Right lung (tissue), 10 donors: ENCODE measurements at places on chromosomes 2 and 18.

- DNase-seq = no peak
Observed at GRCh38 chr2:131112529-131112928, 7.4 kb downstream of the PLEKHB2 start.

GRCh38 chr2:108320326-108320922 is 31.7 kb downstream of the SULT1C2 start:
- DNase-seq = no peak

DNA sequence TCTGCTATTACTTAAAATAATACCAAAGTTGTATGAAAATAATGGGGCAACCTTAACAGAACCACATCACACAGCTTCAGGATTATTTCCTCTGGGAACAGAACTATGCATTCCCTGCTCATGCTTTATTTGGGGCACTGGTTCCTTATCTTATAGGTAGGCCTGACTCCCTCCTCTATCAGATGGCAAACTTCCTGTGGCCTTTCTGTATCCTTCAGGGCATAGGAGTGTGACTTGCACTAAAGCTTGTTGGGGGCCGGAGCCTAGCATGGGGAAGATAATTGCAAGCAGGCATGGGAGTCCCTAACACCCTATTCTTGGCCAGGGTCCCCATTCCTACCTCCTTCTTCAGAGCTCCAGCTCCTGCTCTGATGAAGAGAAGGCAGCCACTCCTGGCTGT is 167.2 kb upstream of the SERTAD2 start:
- no peak for DNase-seq

GRCh38 chr2:40127890-40128557 is 323.9 kb downstream of the SLC8A1 start:
- DNase-seq = no peak

GRCh38 chr2:107932979-107933378 is 53.3 kb upstream of the SLC5A7 start:
- DNase-seq = no peak

DNA sequence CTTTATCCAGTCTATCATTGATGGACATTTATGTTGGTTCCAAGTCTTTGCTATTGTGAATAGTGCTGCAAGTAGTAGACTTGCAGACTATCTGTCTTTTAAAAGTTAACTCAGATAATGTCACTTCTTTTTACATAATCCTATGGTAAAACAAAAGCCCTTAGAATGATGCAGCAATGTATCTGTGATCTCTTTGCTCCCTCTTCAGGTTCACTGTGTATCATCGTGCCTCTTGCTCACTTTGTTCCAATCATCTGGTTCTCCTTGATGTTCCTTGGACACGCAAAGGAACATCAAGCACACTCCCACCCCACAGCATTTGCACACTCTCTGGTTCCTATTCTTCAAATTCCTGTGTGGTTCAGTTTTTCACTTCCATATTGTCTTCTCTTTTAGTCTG is 472.5 kb upstream of the ZNF804A start:
- no peak for DNase-seq

DNA sequence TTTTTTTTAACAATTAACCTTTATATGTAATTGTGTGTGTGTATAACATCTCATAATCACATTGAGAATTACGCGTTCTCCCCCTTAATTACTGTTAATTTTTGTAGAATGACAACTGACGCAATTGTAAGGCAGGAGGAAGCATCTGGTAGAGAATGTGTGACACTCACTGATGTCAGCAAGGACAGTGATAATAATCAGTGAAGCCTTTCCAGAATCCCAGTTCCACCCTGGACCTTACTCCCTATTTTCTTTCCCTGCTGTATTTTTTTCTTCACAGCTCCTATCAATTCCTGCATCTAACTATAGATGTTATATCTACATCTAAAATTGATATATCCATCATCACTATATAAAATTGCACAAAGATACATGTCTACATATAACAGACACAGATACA is 16.1 kb upstream of the STRN start:
- DNase-seq = no peak
